ENCODE measurements at places on chromosomes 6 and 20. TPM values are rescaled to one million over a fixed set of nuclear protein-coding genes. Genes with fewer than 3 reads are reported as not detected.

Gene SLC26A8
- 1.4 TPM for total RNA-seq

Gene PSORS1C2
- not detected for total RNA-seq

Gene ADGRG6
- 45.4 TPM for total RNA-seq

Gene PHACTR2
- 13.8 TPM for total RNA-seq

Gene TOX2
- total RNA-seq, result 2.0 TPM

Gene CLDN20
- not detected for total RNA-seq

Gene ACSS1
- total RNA-seq, result 3.9 TPM

Gene GNRH2
- not detected for total RNA-seq

Gene PTK7
- 84.6 TPM for total RNA-seq

Gene GSTA2
- not detected for total RNA-seq

Gene DUSP15
- total RNA-seq, result not detected

Gene ARFGAP1
- 73.3 TPM for total RNA-seq

Gene PGC
- not detected for total RNA-seq

Gene MROH8
- total RNA-seq, result 0.43 TPM

Gene HSPA1L
- 0.29 TPM for total RNA-seq

Gene TMEM217
- total RNA-seq, result 0.80 TPM

Gene TSHZ2
- total RNA-seq, result 0.06 TPM

Gene SLC17A1
- not detected for total RNA-seq

Gene LCA5
- 1.7 TPM for total RNA-seq

Gene MCM9
- total RNA-seq, result 15.5 TPM

Gene DEFB125
- not detected for total RNA-seq

Gene BPIFA1
- total RNA-seq, result not detected

Gene ARMC12
- total RNA-seq, result 0.29 TPM

Gene PRDM13
- total RNA-seq, result not detected

Gene LYRM2
- total RNA-seq, result 23.5 TPM

Gene FUT9
- total RNA-seq, result 0.58 TPM

Gene SPEF1
- 0.92 TPM for total RNA-seq

All from epithelial cell of proximal tubule (primary cell).